ENCODE measurements at places on chromosomes 3 and 15.
A peak's percentile ranks its signal among the peaks of the same experiment; 100 is the strongest.

DNA sequence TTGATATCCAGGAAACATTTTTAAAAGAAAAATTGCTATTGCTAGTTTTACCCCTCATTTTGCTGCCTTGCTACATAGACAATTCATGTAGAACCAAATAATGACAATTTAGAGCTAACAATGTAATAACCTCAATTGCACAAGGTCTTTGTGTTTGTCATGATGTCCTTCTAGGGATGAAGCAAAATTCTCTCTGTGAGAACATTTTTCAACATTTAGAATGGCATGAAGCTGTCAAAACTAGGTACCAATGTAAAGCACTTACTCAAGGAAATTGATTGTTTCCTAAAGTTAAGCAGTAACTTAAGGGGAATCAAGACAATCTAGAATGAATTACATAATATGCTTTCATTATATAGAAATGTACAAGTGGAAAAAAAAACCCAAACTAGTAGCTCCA is 7.9 kb upstream of the FGF7 start:
- no peak for DNase-seq

DNA sequence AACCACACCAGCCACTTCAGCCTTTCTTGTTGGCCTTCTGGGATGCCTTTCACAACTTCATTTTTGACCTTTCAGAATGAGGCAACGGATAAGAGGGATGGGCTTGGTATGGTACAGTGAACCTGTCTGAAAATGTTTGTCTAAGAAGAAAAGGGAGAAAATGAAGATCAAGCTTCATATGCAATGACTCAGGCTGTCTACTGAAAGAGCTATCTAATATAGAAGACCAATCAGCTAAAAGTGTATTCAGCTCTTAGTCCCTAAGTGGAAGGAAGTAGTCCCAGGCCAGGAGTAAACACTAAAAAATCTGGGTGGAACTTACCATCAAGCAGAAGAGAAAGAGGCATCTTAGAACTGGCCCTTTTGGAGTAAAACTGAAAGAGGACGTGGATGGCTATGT is 12.2 kb upstream of the UPK1B start:
- no peak for DNase-seq

DNA sequence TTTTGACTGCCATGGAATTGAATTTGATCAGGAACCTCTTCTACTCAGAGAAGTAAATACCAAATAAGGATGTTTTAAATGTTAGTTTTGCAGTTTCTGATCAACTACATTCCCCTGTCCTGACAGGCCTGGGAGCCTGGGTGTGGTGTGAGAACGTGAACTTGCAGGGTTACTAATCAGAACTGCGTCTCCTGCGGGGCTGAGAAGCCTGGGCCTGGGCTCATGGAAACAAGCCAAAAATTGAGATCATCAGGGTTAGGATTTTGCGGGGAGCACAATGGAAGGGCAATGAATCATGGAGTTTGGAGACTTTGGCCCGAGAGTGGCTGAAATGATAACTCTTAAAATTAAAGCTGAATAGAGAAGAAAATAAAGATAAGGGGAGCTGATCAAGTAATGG is 47.8 kb upstream of the C3orf70 start:
- no peak for DNase-seq

DNA sequence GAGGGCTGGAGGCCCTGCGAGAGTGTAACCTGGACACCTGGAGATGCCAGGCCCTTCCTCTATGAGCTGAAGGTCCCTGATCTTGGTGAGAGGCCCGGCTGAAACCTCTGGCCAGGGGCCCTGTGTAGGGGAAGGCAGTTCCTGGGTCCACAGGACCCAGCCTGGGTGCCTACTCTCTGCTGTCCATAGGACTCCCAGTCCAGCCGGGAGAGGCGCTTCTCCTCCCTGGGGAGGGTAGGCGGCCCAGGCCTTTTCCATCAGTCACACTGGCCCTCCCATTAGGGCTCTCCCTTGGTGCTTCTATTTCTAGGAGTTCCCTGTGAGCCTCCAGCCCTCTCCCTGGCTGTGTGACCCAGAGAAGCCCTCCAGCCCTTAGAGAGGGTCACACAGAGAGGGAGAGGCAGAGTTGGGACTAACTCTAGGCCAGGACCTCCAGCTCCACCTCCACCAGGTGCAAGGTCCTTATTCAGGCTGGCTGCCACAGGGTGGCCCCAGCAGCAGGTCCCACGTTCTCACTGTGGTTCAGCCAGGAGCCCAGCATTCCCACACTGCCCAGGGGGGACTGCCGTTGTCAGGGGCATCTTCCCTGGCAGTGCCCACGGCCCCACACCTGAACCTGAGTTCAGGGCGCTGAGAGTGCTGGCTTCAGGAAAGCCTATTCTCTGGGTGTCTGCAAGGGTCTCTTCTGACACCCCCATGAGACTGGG is 146.8 kb downstream of the SMAD6 start:
- no peak for DNase-seq

DNA sequence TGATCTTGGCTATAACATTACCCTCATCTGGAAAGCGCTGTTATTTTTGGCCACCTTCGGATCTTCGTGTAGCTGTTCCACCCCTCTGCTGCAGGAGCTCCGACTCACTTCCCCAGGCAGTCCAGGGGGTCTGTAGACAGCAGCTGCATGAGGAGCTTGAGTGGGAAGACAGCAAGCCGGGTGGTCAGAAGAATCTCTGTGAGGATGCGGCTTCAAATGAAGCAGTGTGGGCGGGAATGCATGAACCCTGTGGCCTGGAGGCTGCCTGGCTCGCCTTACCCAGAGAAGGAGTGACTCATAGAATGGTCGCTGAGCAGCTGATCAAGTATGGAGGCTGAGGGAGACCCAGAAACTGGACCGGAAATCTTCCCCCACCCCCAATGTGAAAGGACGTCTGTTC is 45.2 kb upstream of the NR2F2 start:
- DNase-seq = no peak

- DNase-seq = no peak
These were observed 74.3 kb downstream of the CRYBG3 start for GRCh38 chr3:97896129-97896528.

DNA sequence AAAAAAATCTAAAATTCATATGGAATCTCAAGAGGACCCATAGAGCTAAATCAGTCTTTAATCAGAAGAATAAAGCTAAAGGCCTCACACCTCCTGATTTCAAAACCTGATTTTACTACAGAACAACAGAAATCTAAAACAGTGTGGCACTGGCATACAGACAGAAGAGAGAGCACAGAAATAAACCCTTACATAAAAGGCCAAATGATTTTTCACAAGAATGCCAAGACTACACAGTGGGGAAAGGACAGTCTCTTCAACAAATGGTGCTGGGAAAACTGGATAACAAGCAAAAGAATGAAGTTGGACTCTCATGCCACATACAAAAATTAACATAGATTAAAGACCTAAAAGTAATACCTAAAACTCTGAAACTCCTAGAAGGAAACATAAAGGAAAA is 10.1 kb downstream of the TOP2B start:
- DNase-seq = no peak

DNA sequence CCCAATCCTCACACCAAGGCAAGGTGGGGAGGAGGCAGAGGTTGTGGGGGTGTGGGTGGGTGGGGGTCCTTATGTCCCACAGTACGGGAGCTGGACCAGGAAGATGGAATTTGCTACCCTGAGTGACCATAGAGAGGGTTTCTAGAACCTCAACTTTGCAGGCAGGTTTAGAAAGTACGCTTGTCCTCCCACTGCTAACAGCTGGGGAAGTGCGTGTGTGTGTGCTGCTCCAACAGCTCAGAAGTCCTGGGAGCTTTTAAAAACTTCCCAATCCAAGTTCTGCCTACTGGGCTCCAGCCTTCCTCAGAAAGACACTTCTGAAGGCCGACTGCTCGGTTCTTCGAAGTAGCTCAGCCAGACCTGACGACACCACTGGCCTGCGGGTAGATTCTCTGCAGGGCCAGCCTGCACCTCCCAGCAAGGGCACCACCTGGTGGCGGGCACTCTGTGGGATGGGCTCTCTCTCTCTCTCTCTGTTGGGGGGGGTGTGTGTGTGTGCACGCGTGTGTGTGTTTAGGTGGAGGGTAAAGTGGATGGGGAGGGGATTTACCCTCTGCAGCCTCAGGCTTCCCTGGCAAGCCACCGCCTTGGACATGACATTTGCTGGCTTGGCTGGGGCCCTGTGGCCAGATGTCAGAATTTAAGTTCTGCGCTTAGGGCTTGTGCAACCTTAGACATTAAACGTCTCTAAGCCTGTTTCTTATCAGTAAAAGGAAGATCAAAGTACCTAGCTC is 15.6 kb downstream of the TMEM158 start:
- peak; percentile 72 for DNase-seq

DNA sequence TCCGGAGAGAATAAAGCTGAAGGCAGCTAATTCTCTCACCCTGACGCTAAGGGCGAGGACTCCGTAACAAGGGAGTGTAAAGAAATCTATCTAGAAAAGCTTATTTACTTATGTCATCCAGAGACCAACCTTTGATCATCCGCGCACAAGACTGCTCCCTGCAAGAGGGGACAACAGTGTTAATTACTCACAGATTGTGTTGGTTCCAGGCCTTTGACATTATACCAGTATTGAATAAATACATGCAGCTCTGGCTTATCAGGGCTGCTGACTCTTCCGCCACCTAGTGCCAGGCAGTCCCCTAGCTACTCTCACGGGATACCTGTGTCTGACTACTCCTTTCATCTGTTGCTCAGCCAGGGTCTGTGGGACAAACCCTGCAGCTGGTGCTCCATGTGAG is 211.7 kb downstream of the DTWD1 start:
- DNase-seq = no peak

GRCh38 chr3:97885931-97886824 is 64.4 kb downstream of the CRYBG3 start:
- no peak for DNase-seq

DNA sequence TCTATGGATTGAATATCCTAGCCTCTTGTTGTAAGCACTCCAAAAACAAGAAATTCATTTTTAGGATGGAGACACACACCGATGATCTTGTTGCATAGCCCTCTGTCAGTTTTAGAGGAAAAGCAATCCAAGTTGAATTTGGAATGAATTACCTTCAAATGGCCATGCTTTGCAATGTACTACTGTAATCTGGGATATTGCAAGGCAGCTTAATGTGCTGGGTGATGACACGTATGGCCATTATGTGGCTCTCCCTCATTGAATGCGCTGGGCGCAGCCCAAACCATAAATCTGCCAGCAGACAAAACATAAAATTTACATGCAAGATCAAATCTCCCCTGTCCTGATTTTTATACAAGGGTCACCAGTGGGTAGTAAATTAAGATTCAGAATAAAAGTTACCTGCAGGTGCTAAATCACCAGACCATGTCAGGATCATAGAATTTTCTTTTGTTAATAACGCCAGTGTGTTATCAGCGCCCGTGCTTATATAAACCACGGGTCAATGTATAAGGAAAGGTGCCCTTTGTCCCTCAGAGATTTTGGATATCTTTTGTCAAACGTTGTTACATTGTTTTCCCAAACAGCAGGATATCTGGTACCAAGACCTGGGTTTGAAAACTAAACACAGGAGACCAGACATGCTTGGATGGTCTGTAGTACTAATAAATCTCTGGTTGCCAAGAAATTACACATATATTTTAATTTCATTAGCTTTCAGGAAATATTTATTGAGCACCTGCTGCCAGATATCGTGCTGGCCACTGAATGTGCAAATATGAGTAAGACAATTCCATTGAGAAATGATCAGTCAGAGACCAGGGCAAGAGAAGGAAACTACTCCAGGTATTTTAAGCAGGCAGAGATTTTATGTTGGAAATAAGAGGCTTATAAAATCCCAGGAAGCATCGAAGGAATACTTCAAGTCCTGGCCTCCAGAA is 237.1 kb downstream of the EBLN2 start:
- DNase-seq = no peak

- no peak for DNase-seq
These were observed 7.8 kb downstream of the RPS17 start for GRCh38 chr15:82532383-82532990.

DNA sequence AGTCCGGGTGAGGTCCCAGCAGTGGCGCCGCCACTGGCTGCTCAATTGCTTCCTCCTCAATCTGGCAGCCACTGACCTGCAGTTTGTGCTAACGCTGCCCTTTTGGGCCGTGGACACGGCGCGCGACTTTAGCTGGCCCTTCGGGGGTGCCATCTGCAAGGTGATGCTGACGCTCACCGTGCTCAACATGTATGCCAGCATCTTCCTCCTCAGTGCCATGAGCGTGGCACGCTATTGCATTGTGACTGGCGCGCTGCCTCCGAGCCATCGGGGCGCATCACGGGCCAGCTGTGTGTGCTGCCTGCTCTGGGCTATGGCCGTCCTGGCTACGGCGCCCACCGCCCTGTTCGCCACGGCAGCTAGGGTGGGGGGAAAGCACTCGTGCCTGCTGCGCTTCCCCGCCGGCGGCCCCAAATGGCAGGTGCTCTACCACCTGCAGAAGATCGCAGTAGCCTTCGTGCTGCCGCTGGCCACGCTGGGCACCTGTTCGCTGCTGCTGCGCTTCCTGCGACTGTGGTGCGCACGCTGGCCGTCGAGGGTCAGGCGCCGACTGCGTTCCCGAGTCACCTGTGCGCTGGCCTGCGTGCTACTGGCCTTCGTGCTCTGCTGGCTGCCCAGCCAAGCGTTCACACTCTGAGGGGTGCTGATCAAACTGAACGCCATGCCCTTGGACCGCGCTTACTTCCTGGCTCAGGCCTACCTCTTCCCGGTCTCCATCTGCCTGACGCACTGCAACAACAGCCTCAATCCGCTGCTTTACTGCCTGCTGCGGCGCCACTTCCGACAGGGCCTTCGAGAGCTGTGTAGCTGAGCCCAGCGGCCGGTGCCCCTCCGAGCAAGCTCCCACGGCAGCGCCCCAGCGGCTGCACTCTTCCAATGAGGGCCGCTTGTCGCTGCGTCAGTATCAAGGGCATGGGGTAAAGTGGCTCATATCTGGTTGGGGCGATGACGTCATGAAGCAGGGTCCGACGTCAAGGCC is 20.3 kb upstream of the ADAMTS7 start:
- no peak for DNase-seq

Measured in stimulated activated CD8-positive, alpha-beta memory T cell treated with anti-CD3 and anti-CD28 coated beads, Interleukin-7, amount 100 ng/mL, for 1 hour (primary cell).